ENCODE measurements at places on chromosomes 5 and 9.

- DNase-seq: no peak
Measured at GRCh38 chr5:76245590-76245989, 157.5 kb upstream of the IQGAP2 start.

GRCh38 chr5:154397652-154398406, 48.0 kb upstream of the SAP30L start:
- DNase-seq: no peak

DNA sequence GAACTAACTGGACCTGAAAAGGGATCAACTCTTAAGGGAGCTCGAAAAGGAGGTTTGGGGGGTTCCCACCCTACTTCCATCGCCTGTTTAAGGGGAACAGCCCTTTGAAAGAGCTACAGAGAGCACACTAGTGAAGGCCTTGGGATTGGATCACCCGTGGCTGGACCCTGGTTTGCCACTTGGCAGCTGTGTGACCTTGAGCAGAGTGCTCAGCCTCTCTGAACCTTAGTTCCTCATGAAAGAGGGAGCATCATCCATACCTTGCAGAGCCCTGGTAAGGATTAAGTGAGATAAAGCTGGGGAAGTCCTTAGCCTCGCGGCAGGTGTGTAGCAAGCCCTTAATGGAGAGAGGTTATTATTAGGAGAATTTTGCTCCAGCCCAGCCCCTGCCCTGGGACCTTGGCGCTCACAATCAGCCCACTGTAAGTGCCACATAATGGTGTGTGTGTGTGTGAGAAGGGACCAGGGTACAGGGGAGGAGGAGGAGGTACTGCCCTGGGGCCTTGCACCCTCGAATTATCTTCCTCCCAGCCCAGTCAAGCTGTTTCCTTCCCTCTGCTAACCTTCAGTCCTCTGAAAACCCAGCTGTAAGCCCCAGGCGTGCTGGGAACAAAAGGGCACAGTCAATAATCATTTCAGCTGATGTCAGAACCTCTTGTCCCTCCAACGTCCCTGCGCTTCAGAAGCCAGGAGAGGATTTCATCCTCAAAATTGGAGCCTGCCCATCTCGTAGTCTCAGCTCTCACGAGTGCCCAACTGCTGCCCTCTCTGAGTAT, 42.9 kb downstream of the FOXI1 start:
- DNase-seq: no peak

GRCh38 chr9:126151031-126151685, 175.5 kb upstream of the MVB12B start:
- peak; percentile 6 for DNase-seq

GRCh38 chr5:149358294-149358651, 427 bp downstream of the PCYOX1L start:
- DNase-seq: no peak

DNA sequence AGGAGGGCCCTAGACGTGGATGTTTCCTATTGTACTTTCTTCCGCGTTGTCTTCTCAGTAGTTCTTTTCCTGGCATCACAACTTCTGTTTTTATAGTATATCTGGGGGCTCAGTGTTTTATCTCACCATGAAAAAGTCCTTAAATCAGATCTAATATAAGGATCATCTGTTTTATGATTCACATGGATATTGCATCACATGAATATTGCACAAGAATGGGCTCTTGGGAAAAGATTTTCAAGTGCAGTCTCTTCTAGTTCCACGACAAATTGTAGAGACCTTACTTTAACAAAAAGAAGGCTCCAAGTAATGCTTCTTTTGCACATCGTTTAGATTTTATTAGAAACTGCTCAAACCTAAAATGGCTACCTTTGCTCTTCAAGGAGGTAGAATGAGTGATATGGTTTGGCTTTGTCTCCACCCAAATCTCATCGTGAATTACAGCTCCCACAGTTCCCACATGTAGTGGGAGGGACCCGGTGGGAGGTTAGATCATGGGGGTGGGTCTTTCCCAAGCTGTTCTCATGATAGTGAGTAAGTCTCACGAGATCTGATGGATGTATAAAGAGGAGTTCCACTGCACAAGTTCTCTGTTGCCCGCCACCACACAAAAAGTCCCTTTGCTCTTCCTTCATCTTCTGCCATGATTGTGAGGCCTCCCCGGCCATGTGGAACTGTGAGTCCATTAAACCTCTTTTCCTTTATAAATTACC, 53.7 kb upstream of the FAM120A start:
- no peak for DNase-seq

- peak; percentile 47 for DNase-seq
Measured at GRCh38 chr9:71680189-71680980, 87.9 kb downstream of the CEMIP2 start.

- DNase-seq: no peak
Measured at GRCh38 chr5:126888175-126888574, 111.2 kb downstream of the LMNB1 start.

GRCh38 chr5:62342476-62342837, 36.5 kb downstream of the KIF2A start:
- DNase-seq: no peak

- DNase-seq: peak; percentile 66
Measured at GRCh38 chr5:138989720-138990119, 114.6 kb upstream of the LRRTM2 start.

GRCh38 chr9:120659676-120660075, 54.6 kb downstream of the MEGF9 start:
- no peak for DNase-seq

- peak; percentile 95 for DNase-seq
Measured at GRCh38 chr9:128361986-128362646, 9.1 kb upstream of the URM1 start.

DNA sequence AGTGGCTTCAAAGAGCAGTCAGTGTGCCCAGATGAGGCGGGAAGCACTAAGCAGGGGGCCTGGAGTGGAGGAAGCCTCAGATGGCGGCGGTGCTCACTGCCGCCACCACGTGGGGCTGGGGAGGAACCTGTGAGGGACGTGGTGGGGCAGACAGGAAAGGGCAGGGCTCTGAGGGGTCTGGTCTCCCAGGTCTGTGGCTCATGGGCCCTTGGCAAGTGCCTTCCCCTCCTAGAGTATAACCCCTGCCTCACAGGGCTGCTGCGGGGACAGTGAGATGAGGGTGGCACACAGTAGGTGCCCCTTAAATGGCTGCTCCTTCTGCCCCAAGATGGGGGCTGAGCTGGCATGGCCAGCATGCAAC, 26.6 kb downstream of the NR5A1 start:
- DNase-seq: peak; percentile 76

DNA sequence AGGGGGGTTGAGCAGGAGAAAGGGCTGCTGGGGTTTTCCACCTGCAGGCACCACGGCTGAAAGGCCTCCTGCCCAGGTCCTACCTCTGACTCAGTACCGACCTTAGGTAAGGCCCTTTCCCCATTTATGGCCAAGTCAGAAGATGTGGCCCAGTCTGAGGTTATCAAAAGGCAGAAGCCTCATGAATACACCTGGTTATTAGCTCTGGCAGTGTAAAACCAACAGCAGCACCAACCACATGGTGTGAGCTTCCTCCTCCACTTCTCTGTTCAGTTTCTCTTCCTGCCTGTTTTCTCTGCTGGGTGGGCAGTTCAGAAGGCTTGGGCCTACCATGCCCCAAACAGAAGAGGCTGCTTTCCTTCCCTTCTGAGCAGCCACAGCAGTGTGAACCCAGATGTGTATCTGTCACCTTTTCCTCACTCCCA, 86.9 kb downstream of the UGCG start:
- no peak for DNase-seq

DNA sequence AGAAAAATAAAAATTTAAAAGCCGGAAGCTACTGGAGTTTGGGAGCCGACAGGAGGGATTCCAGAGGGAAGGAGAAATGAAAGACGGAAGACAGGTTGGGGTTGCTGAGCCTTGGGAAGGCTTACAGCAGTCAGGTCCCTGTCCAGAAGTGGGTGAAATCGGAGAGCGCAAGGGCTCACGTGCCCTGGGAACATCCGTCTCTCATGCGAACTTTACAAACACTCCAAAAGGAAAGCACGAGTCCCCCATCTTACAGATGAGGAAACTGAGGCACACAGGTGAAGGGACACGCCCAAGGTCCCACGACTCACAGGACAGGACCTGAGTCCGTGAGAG, 347 bp upstream of the OLFML2A start:
- no peak for DNase-seq

- no peak for DNase-seq
Measured at GRCh38 chr9:120463765-120464164, 116.2 kb downstream of the CDK5RAP2 start.

DNA sequence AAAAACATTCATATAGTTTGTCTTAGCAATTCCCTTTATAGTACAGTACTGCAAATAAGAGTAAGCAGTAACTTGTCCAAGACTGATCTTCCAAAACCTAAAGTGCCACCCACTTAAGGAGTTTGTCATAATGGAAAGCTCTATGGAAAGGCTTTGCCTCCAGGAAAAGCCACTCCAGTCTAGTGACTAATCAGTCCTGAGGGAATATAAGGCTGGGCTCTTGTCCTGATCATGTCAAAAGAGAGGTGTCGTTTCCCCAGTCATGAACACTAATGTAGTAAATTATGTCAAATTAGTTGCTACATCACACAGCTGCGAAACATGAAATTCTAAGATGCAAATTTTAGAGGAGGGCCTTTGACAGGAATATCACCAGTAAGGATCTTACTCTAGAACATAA, 271.6 kb downstream of the GABRB2 start:
- no peak for DNase-seq

DNA sequence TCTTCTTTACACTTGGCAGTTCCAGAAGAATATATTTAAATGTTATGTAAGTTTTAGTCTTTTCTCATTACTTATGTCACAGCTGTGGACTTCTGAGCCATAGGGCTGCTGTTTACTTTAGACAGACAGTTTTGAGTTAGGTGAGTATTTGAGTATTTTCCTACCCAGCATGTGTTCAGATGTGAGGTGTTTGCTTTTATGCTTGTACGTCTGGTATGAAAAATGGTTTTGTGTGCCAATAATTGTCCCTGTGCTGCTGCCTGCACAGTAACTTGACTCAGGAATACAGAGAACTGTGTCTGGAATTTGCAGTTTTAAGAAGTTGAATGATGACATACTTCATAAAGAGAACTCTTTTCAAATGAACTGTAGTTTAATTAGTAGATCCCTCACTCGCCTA, 20.8 kb downstream of the MEGF10 start:
- no peak for DNase-seq

GRCh38 chr9:124282442-124283227, 24.9 kb downstream of the NEK6 start:
- DNase-seq: peak; percentile 61

- no peak for DNase-seq
Measured at GRCh38 chr9:35555246-35555701, 49.8 kb upstream of the TESK1 start.

DNA sequence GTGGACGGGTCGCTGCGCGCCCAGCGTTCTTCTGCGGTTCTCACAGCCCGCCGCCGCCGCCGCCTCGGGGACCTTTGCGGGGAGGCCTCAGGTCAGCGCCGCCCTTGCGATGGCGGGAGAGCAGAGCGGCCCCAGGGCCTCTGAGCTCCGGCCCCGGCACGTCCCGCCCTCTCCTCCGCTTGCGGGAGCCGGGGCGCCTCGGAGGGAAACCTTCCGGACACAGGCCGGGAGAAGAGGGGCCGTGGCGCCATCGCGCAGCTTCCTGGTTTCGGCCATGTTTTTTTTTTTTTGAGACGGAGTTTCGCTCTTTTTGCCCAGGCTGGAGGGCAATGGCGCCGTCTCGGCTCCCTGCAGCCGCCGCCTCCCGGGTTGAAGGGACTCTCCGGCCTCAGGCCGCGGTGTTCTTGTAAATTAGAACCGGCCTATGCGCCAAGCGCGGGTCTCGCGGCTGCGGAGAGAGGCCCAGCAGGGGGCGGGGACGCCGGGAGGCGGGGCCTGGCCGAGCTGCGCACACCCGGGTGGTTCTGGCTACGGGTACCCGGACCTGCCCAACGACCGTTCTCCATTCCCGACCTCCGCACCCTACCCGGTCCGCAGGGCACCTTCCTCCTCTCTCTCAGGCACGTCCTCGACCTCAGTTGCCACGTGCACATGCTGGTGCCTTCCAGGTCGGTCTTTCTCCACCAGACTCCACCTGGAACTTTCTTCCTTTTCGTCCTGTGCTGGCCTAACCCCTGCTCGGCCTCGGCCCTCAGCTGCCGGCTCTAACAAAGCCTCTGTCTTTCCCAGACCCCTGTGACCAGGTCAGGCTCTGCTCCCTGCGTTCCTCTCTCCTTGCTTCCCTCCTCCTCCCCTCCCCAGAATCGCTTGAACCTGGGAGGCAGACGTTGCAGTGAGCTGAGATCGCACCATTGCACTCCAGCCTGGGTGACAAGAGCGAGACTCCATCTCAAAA, 28.8 kb upstream of the MGAT1 start:
- DNase-seq: peak; percentile 93

DNA sequence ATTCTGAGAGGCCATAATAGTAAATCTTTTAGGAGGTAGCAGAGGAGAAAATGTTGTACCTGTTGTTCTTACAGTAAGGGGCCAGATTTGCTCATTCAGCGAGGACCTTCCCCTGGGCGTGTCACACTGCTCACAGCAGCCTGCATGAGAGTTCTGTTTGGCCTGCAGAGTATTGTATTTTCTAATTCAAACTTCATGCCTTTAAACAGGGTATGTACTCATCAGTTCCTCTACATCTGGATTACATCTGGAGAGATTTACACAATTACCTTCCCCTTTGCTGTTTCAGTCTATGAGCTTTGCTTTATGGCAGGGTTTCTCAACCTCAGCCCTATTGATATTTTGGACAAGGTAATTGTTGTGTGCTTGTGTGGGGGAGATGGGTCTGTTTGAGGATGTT, 170.9 kb upstream of the STK32A start:
- no peak for DNase-seq

DNA sequence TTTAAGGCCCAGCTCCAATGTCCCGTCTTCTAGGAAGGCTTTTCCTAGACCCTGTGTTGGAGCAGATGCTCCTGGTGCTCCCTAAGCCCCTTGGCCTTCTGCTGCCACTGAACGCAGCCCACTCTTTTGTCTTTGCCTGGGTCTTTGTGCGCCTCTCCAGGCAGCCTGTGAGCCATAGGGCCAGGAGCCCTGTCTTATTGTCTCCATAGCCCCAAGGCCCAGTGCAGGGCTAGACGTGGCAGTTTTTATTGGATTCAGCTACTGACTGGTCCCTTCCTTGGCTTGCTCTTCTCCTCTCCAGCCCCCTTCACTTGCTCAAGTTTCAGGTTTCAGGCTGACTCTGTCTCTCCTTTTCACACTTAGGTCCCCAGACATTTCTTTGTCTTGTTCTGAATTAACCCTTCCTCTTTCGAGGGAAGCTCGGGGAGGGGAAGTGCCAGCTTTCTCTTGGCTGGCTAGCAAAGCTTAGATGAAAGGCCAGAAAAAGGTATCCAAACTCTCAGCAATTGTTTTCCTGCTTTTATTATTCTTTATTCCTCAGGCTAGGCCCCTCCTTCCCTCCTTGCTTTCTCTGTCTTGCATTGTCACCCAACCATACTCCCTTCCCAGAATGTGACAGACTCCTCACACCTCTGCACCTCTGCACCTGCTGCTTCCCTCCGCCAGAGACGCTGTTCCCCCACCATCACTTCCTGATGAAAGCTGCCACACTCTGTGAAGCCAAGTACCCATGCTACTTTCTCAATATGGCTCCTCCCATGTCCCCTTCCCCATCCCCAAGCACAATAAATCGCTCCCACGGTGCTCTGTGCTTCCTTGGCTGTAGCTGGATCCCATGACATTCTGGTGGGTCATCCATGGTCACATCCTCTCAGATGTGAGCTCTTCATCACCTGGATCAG, 101.6 kb upstream of the CPEB4 start:
- DNase-seq: no peak

Data from GM03348 (cell line).